Fibroblast of the aortic adventitia (primary cell): ENCODE measurements at places on chromosomes 5 and 9. TPM values are rescaled to one million over a fixed set of nuclear protein-coding genes. Genes with fewer than 3 reads are reported as not detected.

Gene FOXD1
- 0.74 and 4.2 TPM in 2 replicates for total RNA-seq

Gene ANKRD20A1
- 0.27 TPM in 1 of 2 replicates, not detected in the other for total RNA-seq

Gene SPAG8
- 0.81 and 3.3 TPM in 2 replicates for total RNA-seq

Gene CETN3
- total RNA-seq, result 17.2 and 60.8 TPM in 2 replicates

Gene DOLK
- total RNA-seq, result 17.6 and 27.4 TPM in 2 replicates

Gene FAM169A
- under 0.01 and 0.16 TPM in 2 replicates for total RNA-seq

Gene ELAVL2
- total RNA-seq, result 0.81 and 0.98 TPM in 2 replicates

Gene RFESD
- 0.33 and 4.7 TPM in 2 replicates for total RNA-seq

Gene GABRB2
- total RNA-seq, result 0.09 TPM in 1 of 2 replicates, not detected in the other
